Suppressor macrophage (primary cell): ENCODE measurements at places on chromosomes 1 and 21.

- DNase-seq: peak; percentile 28
These were observed 10.8 kb upstream of the BCAR3 start for GRCh38 chr1:93692451-93692861.

DNA sequence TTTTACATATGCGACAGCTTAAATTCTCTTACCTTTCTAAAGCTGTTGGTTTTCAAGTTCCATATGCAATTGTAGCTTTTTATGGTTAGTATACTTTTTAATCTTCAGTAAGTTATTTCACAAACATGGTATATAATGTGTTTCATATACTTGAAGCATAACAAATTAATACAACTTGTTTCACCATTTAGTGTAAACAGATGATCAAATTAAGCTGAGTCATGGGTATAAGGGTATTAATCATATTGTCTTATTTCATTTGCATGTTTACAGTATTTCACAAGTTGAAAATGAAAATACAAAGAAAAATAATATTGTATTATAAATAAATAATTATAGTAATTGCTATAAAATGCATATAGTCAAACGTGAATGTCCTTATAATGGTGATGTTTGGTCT lies 92.1 kb downstream of the PTPRC start:
- DNase-seq: no peak

DNA sequence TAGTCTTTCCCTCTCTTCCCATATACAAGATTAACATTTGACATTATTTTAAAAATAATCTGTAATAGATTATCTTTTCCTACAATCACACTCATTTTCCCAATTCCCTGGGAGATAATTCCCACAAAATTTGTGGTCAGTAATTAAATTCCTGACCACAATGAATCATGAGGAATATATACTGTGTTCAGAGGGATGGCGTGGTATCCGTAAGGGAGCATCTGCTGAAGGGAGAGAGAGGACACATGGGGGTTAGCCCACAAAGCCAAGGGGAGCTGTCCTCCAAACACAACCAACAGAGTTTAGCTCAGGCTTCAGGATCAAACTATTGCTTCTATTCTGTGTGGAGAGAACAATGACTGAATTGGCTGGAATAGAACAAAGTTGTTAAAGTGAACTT lies 57.1 kb upstream of the PPP2R5A start:
- DNase-seq: no peak

DNA sequence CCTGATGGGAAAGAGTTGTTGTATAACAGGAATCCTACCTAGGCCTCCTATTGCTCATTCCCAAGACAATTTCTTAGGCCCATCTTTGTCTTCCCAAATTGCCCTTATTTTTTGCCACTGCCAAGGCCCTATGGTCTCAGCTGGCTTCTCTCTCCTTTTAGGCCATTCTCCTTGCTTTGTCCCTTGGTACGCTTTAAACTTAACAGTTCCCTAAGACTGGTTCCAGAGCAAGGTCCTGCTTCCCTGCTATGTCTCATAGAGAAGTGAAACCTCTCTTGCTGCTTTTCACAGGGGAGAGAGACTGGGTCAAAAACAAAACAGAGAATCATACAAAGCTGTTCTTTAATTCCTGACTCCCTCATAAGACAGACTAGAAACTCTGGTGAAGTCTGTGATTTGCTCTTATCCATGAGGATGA lies 77.1 kb downstream of the XCL2 start:
- DNase-seq: peak; percentile 72

GRCh38 chr1:32352831-32353383 lies 9.4 kb downstream of the FAM229A start:
- peak; percentile 20 for DNase-seq

DNA sequence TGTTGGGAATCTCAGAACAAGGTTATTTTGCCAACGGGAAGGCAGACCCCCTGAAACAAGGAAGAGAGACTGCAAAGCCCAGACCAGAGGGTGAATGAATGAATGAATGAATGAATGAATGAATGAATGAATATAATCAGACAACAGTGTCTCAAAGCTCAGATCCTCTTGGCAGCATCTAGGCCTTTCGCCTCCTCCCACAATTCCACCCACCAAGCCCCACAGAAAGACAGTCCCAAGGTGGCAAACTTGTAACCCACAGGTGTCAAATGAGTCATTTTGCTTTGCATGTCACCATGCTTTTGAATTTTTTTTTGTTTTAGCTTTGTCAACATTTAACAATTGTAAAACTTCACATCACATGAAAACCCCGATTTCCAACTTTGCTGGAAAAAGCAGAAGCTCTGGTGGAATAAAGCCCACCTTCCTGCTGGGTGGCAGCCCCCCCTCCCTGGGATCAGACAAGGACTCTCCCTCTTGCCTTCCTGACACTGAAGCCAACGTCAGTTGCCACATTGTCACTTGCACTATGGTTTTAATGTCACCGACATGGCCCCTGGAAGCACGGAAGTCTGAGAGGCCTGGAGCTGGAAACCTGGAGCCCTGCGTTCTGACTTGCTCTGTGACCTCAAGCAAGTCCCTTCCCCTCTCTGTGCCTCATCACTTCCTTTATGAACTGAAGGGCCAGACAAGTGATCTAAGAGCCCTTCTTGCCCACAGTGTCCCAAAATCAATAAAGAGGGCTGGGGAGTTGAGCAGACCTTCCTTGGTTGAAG lies 134.6 kb upstream of the RUNX3 start:
- DNase-seq: peak; percentile 71

GRCh38 chr1:162292422-162292849 lies 84.2 kb downstream of the SPATA46 start:
- DNase-seq: no peak

- DNase-seq: no peak
These were observed 19.3 kb downstream of the ITPKB start for GRCh38 chr1:226719596-226720387.

GRCh38 chr1:92989253-92989652 lies 28.0 kb upstream of the DIPK1A start:
- DNase-seq: no peak

DNA sequence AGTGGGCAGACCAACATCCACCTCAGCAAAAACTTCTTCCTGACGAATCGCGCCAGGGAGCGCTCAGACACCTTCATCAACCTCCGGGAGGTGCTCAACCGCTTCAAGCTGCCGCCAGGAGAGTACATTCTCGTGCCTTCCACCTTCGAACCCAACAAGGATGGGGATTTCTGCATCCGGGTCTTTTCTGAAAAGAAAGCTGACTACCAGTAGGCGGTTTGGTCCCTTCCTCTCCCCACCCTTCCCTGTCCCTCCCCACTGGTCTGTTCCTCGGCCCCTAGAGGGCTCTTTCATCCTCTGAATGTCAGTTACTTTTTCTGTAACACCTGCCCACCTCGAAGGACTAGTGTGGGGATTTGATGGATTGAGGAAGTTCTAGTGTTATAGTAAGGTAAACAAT lies 46.9 kb downstream of the CAPN2 start:
- no peak for DNase-seq

DNA sequence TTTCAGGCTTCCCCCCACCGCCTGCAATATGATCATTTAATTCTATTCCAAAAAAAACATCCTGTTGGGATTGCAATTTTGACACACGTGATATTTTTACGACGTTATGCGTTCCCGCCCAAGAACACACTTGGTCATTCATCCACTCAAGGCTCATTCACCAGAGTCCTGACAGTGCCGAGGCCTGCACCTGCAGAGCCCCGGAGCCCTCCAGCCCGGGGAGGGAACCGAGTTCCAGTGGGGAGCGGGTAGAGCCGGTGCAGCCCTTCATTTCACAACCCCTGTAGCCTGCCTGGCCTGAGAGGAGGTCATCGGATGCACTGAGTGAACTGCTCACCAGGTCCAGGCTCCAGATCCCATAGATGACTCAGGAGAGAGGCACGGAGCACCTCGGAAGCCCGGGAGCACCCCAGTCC lies 156.0 kb upstream of the BACE2 start:
- no peak for DNase-seq

DNA sequence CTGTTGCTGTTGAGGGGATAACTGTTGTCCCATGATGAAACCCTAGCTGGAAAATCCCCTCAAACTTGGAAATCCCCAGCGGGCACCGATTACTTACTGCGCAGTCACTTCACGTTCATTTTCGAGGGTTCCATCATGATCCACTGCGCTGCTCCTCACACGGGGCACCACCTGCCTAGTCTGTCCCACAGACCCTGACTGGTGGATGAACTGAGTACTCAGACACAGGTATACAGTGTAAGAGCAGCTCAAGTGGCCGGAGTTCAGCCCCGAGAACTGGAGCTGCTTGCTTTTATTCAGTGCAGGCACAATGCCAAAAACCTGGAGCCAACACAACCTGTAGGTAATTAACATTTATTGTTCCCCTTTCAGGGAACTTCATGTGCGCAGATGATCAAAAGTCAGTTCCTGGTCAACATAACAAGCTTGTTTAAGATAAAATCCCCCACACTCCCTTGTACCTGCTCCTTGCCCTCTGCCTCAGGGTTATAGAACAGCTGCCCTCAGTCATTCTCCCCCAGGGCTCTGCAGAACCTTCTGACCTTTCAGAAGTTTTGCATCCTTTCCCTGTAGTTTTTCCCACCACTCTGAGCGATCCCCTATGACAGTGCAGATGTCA lies 46.5 kb upstream of the PRELP start:
- no peak for DNase-seq

GRCh38 chr1:41811051-41811795 lies 107.5 kb downstream of the HIVEP3 start:
- peak; percentile 83 for DNase-seq

DNA sequence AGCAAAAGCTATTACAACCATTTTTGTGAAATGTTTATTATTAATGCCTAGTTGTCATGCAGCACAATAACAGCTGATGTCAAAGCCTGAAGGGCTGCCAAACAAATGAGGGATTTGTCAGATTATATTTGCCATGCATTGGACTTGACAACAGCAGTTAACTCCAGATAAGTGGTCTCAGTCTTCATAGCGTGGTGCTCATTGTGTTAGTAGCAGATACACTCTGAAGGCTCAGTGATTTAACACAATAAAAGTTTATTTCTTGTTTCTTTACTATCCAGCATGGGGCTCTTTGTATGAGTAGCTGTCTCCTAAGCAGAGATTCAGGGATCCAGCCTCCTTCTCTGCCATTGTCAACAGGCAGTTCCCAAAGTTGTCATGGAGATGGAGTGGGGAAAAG lies 76.0 kb upstream of the PTGFRN start:
- DNase-seq: no peak

GRCh38 chr1:225974454-225974853 lies 24.7 kb downstream of the SDE2 start:
- DNase-seq: no peak

- no peak for DNase-seq
These were observed 452.4 kb downstream of the PTPRU start for GRCh38 chr1:29688471-29689365.

DNA sequence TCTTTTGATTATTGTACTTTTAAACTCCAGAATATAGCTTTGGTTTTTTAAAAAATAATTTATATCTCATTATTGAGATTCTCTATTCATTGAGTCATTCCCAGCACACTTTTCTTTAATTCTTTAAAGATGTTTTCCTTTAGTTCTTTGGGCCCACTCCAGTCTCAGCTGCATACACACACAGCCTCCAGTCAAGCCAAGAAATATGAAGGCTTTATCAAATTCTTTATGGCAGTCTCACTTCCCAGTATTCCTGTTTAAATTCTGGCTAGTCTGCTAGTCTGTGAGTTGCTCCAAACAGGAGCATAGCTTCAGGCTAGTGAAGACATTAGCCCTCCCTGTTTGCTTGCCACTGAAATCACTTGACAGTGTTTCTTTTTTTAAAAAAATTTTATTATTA lies 61.2 kb downstream of the CRP start:
- no peak for DNase-seq
